Posterior cingulate gyrus (tissue), 11 donors: ENCODE measurements at places on chromosomes 7 and 10.

- no peak for DNase-seq
Measured at GRCh38 chr10:64528294-64529002, 1007.2 kb downstream of the REEP3 start.

DNA sequence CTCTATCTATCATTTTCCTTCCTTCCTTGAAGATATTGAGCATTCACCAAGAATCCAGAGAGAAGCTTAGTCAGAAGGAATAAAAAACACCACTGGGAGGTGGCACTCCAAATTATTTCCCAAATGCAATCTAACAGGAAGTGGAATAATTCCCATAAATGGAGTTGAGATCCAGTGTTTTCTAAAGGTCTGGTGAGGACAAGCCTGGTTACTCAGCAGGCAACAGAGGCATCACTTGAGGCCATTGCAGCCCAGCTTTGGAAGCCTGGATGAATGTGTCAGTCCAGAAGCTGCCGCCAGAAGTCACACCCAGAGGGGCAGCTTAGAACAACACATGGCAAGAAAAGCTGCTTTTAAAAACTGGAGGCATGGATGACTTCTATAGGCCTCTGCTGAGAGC, 288.9 kb upstream of the KLF6 start:
- DNase-seq: no peak

DNA sequence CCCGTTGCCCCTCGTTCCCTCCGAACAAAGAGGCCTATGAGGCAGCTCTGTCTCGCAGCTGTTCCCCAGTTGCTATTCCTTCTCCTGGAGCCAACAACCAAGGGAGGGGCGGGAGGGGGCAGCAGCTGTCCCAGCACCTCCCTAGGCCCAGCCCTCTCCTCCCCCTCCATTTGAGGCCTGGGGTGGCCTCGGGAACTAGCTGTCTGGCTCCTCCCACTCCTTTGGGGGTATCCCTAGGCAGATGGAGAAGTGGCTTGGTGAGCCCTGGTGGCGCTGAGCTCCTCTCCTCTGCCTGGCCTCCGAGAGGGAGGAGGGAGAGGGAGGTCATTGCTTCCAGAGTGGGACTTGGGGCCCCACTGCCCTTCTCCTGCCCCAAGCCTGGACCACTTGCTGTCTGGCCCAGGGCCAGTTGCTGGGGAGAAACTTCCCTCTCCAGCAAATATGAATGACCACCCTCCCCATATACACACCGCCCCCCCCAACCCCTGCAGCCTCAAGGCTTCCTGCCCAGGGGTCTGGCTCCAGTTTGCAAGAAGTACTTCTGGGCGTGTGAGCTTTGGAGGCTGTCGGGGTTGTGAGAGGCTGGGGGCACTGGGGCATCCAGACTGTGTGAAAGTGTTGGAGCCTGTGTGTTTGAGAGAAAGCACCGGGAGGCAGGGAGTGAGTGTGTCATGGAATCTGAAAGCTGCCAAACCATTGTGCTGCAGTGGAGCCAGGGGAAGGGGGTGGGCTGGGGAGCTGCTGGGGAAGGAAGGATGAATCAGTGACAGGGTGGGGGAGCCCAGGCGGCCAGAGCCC, 3.1 kb downstream of the FLNC start:
- no peak for DNase-seq

DNA sequence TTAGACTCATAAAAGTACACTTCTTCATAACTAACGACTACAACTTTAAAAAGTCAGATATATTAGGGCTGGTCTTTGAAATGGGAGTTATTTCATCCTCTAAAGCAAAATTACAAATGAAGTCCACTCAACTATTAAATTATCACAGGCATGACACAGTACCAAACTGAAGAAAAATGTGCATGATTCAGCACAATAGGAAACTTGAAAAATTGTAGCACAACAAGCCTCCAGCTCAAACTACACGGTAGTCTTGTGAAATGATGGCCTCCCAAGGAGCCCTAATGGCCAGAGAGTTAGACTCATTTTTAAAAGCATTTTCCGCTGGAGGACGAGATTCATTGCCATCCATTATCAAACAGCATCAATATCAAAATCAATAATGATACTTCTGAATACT, 76.4 kb downstream of the MAGI2 start:
- DNase-seq: no peak

DNA sequence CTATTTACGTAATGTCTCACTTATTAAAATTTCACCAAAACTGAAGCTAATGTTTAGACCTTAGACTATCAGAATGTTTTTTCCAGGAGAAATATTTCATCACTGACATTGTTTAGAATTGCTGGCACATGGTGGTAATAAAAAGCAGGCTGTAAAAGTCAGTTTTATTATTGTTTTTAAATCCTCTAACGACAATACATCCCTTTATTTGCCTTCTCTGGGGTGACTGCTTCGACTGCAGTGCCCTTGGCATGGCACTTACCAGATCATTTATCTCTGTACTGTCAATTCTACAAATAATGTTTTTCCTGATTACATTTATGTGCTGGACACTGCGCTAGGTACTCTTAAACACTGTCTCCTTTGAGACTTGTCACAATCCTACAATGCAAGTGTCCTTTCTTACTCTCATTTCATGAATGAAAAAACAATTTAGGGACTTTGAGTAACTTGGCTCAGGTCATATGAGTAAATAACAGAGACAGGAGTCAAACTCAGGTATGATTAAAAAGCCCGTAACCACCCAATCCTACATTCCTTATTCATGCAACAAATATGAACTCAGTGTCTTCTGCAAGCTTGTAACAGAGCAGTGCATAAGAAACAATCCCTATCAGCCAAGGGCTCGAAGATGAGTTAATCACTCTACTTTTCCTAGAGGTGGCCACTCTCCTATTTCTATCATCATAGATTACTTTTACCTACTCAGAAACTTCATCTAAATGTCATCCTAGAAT, 5.6 kb upstream of the ING3 start:
- no peak for DNase-seq

GRCh38 chr7:32357535-32358277, 132.5 kb downstream of the LSM5 start:
- DNase-seq: no peak

GRCh38 chr7:142867398-142868187, 12.7 kb downstream of the EPHB6 start:
- no peak for DNase-seq

DNA sequence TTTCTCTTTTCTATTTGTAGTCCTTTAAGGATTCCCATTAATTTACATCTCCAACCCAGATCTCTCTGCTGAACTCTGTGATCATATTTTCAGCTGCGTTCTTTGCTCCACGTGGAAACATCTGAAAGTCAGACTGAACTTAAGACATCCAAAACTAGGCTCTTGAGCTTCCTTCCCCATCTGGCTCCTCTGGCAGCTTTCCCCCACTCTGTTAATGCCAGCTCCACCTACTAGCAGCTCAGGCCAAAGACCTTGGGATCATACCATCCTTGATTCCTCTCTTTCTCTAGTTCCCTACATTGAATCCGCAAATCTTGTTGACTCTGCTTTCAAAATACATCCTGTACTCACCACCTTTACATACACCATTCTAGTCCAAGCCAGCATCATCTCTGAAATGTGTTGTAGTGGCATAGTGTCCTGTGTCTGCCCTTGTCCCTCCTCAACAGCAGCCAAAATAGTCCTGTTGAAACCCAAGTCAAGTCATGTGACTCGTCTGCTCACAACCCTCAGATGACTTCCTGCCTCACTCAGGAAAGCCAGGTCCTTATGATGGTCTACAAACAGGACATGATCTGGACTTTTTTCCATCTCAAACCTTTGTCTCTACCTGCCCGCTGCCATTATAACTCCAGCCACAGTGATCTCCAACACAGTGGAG, 7.0 kb downstream of the REEP3 start:
- no peak for DNase-seq

DNA sequence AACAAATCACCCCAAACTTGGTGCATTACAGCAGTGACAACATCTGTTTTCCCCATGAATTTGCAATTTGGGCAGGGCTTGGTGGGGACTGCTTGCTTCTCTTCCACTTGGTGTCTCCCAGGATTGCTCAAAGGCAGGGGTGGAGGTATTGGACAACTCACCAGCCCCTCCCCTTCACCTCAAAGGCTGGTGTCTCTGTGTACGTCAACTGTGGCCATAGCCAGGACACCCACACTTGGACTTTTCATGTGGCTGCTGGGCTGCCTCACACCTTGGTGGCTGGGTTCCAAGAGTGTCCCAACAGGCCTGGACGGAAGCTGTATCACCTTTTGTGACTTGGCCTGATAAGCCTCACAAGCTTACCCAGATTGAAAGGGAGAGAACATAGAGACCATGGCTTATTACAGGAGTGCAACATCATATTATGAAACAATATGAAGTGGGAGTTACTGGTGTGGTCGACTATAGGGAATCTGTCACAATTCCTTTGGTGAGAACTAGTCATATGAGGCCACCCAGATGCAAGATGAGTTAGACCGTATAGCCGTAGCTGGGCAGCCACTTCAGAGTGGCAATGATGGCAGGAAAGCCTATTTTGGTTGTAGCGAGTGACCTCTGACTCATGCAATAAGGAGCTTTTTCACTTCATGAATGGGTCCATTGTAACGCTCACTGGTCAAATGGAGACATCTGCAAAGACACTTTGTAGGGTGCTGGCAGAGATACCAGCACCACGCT, 187.6 kb upstream of the ITGB1 start:
- no peak for DNase-seq

- no peak for DNase-seq
Measured at GRCh38 chr7:140327261-140327661, 71.1 kb downstream of the SLC37A3 start.

GRCh38 chr10:20443094-20443493, 454.0 kb downstream of the NEBL start:
- DNase-seq: no peak

DNA sequence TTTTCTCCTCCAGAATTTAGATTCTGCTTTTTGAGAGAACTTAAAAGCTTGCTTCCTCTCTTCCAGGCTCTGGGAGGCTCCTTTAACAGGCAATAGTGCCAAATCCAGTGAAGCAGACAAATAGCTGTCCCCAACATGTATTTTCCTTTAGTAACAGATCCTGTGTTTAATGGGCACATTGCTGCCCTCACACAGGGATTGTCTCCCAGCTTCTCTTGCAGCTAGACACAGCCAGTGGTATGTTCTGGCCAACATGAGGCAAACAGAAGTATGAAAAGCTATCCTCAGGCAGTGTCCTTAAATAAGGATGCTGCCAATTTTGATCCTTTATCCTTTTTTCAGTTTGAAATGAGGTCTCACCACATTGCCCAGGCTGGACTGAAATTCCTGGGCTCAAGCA, 38.2 kb downstream of the MALSU1 start:
- DNase-seq: no peak

DNA sequence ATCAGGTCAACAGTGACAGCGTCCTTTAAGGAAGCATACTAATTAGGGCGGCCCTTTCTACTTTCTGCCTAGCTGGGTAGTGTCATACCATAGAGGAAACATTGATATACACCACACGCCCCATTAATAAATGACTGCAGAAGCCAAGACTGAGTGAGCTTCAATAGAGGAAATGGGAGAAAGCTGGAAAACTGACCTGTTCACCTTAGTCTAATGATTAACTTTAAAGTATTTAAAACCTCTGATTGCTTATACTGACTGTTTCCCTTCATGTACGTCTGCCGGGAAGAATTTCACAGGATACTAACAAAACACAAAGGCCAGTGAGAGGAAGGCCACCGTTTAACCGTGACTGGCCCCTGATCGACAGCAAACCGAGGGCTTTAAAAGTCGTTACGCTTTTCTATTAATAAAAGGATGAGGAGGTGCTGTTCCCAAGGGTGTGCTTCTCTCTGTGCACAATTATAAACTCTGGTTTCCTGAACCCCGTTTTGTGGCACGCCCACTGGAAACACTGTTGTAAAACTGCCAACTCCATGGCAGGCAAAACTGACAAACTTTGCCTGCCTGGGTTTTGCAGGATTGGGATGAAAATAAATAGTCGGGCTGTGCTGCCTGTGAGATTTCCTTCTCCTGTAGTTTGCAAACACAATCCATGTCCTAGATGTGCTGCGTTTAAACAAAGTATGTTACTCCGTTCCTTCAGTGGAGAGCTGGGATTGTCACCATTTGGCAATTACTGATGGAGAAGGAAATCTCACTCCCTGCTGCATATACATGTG, 137.6 kb downstream of the NRP1 start:
- DNase-seq: no peak

- DNase-seq: no peak
Measured at GRCh38 chr10:43256531-43257346, 10.1 kb downstream of the RASGEF1A start.

- DNase-seq: no peak
Measured at GRCh38 chr7:158246960-158247673, 340.5 kb downstream of the PTPRN2 start.

DNA sequence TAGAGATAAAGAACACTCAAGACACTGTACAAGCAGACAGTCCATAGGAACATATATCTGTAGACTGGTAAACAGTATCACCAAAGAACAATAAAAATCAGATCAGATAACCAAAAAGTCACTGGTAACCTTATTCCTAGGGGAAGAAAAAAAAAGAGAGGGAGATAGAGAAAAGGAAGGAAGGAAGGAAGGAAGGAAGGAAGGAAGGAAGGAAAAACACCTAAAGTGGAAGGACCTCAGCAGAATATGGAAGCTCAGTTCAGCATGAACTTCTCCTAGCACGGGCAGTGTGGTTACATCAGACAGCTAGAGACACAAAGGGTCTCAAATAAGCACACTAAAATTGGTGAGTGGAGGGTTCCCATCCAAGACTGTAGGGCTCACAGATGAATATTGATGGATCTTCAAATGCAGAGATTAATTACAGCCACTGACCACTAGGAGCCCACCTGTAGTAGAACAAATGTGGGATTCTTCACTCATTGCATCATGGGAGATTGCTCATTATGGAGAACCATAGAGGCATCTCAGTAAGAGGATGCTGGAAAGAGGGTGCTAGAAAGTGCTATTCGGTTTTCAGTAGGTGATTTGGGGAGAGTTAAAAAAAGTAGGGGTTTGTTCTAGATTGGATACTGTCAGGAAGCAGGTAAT, 293.4 kb upstream of the C7orf33 start:
- no peak for DNase-seq

- no peak for DNase-seq
Measured at GRCh38 chr10:48442809-48443177, 136.3 kb downstream of the MAPK8 start.

GRCh38 chr10:69663369-69663947, 33.4 kb downstream of the FAM241B start:
- DNase-seq: peak; percentile 45

DNA sequence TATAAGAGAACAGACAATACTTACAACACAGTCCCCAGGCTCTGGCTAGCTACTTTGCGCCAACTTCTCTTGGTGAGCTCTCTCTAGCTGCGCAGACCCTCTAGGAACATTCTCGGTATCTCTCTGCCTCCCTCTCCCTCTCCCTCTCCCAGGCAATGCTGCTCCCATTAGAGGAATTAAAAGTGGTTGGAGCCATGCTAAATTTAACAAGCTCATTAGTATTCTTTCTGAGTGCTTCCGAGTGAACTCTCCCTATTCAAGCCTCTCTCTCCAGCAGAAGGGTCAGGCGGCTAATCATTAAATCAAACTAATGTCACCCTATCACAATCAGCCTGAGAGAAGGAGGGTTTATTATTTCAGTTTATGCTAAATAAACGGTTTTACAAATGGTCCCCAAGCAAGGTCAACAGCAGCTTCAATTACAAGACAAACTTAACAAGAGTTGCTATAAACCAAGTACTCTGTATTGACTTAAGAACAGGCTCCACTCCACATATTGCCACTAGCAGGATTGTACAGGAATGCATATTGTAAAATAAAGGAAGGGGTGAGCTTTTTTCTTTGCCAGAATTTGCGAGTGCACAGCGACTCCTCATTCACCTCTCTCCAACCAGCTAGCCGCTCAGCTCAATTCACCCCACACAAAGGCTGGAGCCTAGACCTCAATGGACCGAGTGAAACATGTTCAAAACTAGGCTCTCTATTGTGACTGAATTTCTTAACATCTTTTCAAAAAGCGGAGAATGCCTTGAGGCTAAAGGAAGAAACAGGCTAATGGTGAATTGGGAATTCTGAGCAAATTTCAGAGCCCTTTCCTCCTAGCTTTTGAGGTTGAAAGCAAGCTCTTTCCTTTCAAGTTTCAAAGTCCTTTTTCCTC, 84.4 kb downstream of the GLI3 start:
- DNase-seq: no peak
